H1 (cell line): ENCODE measurements at places on chromosomes 12 and 14.

DNA sequence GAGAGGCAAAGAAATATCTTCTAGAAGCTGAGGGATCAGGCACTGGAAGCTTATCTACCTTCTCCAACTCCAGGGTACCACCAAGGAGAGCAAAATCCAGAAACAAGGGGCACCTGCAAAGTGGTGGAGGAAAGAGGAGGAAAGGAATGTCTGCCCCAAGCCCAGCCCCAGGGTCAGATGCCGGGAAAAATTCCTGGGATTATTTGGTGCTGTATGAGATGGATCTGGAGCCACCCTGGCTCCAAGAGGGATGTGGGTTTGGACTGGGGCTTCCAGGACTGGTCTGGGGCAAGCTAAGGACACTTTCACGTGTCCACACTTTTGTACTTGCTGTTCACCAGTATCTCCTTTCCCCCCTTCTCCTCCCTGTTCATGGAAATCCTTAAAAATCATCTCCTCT is 69.8 kb downstream of the DPF3 start:
- H3K4me1 ChIP-seq = no peaks in the 10 kb centered on the region
- no peak overlapping the region for H3K27ac ChIP-seq
- H3K27me3 ChIP-seq = no peaks in the 10 kb centered on the region
- DNase-seq = no peak
- H3K36me3 ChIP-seq = no peaks in the 10 kb centered on the region

DNA sequence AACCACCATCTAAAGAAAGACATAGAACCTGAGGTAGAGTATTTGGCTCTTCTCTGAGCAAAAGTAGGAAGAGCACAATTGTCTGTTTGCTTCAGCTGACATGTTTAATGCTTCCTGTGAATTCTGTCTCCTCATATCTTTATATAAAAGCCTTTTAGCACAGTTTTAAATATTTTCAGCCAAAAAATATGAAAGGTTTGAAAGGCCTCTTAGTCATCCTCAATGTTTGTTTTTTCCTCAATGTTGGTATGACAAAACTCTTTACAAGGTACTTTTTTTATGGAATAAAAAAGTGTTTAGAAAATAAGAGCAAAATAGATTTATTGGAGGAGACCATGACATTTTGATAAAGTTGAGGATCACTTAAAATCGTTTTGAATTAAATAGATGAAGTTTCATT is 360.9 kb downstream of the NAV3 start:
- H3K4me1 ChIP-seq = peaks cover 4% of the 10 kb centered on the region; the same call in 1 of the 2 replicates
- no peak overlapping the region for H3K4me3 ChIP-seq
- H3K36me3 ChIP-seq = no peaks in the 10 kb centered on the region; the same call in 1 of the 2 replicates
- H3K27me3 ChIP-seq = no peaks in the 10 kb centered on the region

GRCh38 chr14:77067632-77068516 is 30.2 kb upstream of the CIPC start:
- H3K36me3 ChIP-seq = no peaks in the 10 kb centered on the region
- H3K27ac ChIP-seq = no peak overlapping the region
- DNase-seq = peak; percentile 62
- H3K4me3 ChIP-seq = no peak overlapping the region
- no peaks in the 10 kb centered on the region for H3K27me3 ChIP-seq

GRCh38 chr14:62947301-62947700 is 98.0 kb downstream of the KCNH5 start:
- no peak overlapping the region for H3K27ac ChIP-seq
- no peaks in the 10 kb centered on the region for H3K27me3 ChIP-seq
- H3K36me3 ChIP-seq = no peaks in the 10 kb centered on the region
- H3K4me1 ChIP-seq = no peaks in the 10 kb centered on the region
- no peak overlapping the region for H3K4me3 ChIP-seq

GRCh38 chr12:47413806-47414205 is 292.0 kb downstream of the RPAP3 start:
- H3K36me3 ChIP-seq = no peaks in the 10 kb centered on the region
- H3K27ac ChIP-seq = no peak overlapping the region
- no peaks in the 10 kb centered on the region for H3K4me1 ChIP-seq
- H3K4me3 ChIP-seq = no peak overlapping the region
- no peaks in the 10 kb centered on the region for H3K27me3 ChIP-seq
